ENCODE measurements at places on chromosomes 11 and 22. TPM values are rescaled to one million over a fixed set of nuclear protein-coding genes. Genes with fewer than 3 reads are reported as not detected.

TTC36 gene
- total RNA-seq = 1.3 TPM

TCN2 gene
- 1.0 TPM for total RNA-seq

GLYATL2 gene
- under 0.01 TPM for total RNA-seq

NAALAD2 gene
- not detected for total RNA-seq

OR52N2 gene
- not detected for total RNA-seq

SLC25A18 gene
- total RNA-seq = under 0.01 TPM

C22orf15 gene
- not detected for total RNA-seq

PPFIA1 gene
- total RNA-seq = 50.6 TPM

RASSF10 gene
- 2.1 TPM for total RNA-seq
